ENCODE measurements at places on chromosomes 16 and 17.
A peak's percentile ranks its signal among the peaks of the same experiment; 100 is the strongest.

DNA sequence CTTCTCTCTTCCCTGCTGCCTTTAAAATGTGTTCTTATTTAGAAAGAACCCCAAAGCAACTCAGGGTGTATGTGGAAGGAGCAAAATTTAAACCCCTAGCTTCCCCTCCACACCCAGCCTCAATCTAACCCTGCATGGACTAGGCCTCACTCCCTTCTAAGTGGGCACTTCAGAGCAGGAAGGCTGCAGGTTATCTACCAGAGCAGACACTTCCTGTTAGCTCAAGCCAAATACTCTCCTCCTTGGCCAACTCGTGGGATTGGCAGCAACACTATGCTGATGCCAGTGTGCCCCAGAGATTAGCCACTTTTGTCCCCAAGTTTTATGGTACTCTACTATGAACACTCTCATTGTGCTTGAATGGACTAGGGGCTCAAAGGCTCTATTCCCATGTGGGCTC lies 35.6 kb downstream of the CCDC42 start:
- no peak for DNase-seq

GRCh38 chr17:18314059-18314730 lies 599 bp downstream of the TOP3A start:
- DNase-seq: no peak

- peak; percentile 60 for DNase-seq
Observed at GRCh38 chr16:68079626-68080344, 5.4 kb upstream of the NFATC3 start.

- DNase-seq: no peak
Observed at GRCh38 chr16:21075252-21075651, 75.4 kb downstream of the DNAH3 start.

GRCh38 chr16:84368308-84368996 lies at the start of gene ATP2C2:
Gene ATP2C2, plus strand, starts transcription at chr16:84368538. Its CDS starts 78 bp downstream, at chr16:84368616.
- DNase-seq: no peak

GRCh38 chr16:78091419-78091818 lies 8.0 kb upstream of the WWOX start:
- no peak for DNase-seq

GRCh38 chr16:64749346-64749745 lies 372.5 kb downstream of the CDH11 start:
- DNase-seq: no peak

DNA sequence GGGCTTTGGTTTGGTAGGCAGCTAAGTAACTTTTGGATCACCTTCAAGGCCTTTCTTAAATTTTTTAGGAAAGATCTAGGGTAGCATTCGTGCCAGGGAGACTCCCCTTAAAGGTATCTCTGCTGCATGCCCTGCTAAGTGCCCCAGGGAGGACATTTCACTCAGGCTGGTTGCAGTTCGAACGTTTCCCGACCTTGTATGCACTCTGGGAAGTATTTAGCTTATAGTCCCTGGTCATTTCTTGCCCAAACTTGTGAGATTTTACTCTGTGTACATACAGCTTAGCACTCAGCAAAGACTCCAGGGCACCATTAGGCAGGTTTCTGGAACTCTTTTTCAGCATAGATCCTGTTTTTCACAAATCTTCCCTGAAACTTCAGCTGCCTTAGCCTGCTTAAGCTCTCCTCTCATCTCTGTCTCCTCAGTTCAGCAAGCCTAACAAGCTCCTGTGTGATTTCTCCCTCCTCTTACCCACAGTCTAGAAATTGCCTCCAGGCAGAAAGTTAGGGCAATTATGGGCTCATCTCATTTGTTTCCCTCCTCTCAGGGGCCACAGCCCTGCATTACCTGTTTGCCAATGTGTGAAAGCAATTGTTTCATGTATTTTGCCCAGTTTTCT lies 84.6 kb downstream of the MRTFB start:
- no peak for DNase-seq

DNA sequence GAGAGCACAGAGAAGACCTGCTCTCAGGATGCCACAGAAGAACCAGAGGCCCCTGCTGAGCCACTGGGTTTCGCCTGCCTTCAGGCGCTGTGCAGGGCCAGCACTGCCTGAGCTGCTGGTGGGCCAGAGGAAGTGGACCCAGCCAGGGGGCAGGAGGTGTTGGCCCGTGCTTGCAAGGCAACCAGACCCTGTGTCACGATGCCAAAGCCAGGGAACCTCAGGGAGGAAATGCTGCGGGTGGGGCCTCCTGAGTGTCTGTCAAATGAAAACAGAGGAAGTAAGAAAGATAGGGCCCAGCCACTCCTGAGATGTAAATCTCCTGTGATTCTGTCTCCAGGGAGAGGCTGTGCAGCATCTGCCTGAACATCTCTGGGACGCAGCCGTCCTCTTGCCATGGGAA lies 58.1 kb upstream of the ADORA2B start:
- DNase-seq: no peak

DNA sequence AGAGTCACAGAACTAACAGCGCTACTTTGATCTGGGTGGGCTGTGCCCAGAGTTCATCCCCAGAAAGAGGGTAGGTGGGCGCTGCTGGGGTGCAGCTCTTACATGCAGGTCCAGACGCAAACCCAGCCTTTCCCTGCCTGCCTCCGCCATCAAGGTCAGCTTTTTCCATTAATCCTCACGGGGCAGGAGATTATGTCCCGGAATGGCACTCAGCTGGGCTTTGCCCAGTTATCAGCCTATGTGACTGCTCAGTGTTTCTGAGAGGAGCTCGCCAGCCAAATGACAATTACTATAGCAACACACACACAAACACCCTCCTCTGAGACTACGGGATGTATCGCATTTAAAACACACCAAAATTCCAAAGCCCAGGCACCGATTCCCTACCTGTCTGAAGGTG lies 20.1 kb downstream of the GLYR1 start:
- DNase-seq: no peak

GRCh38 chr16:68234188-68235107 lies 1.5 kb downstream of the ESRP2 start:
- DNase-seq: no peak

DNA sequence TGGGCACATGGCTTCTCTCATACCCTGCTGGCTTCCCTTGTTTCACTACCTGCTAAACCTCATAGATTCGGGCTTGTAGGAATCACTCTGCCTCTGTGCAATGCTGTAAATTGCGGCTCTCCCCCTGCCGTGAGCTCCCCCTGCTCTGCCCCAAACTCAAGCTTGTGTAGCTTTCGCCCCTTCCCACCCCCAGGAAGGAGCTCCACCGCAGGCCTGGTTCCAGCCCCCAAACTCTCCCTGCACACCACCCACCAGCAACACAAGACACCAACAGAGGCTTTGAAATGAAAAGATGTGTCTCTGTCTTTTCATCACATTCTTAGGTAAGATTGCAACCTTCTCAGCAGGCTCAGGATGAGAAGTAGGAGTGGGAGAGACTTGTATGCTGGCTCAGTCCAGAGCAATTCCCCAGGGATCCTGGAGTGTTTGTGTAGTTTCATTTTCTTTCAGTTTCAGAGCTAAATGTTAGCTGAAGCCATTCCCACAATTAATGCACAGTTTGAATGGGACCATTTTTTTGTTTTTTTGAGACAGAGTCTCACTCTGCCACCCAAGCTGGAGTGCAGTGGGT lies 14.2 kb downstream of the CX3CL1 start:
- DNase-seq: no peak

GRCh38 chr16:89861648-89862047 lies 11.7 kb upstream of the TCF25 start:
- DNase-seq: no peak

DNA sequence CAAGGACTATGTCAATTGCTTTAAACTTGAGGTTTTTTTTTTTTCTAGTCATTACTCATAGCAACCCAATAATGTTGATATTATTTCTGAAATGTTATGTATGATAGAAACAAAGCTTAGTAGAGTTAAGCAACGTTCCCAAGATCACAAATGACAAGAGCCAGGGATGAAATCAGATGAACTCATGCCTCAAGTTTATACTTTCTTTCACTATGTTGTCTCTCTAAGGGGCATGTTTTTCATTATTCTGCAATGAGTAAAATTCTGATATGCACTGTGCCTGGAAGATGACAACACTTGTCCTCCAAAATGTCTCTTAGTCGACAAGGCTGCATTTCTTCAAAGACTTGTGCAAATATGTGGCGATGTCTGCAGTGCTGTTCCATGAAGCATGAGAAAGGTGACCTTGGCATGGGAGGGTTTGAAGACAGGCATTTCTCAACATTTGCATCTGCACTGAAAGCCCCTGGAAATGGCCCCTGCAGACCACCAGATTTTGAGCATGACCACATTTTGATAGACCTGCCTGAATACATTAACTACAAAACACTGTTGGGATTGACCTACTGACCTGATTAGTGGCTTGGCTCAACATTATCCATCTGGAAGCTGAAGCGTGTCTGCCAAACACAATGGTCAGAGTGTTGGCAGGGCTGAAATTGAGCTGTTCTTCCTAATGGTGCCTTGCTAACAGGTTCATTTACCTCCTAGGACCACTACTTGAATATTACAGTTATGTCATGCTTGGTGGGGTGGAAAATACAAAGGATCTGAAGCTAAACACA lies 1027.5 kb downstream of the CDH11 start:
- no peak for DNase-seq

DNA sequence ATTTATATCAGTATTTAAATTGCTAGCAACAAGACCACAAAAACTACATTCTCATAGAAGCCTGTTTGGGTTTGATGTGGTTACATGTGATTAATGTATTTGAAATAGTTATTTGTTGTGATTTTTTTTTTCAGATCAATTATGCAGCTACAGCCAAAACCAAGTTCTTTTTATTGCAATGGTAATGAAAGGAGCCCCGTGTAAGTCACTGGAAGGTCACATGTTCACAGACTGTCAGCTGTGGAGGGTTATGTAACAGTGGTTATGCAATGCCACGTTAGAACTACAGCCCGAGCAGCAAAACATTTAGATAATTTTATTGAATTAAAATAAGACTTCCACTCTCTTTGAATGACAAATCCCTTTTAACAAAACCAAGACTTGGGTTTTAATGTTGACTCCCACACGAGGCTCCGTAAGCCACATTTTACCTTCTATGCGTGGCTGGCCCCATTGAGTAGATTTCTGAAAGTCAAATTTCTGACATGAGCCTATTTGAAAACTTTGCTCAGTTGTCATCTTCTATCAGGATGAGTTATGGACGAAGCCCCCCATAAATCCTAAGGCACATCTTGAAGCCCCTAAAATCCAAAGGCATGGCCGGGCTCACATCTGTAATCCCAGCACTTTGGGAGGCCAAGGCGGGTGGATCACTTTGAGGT lies 41.8 kb upstream of the SEC14L1 start:
- no peak for DNase-seq

- DNase-seq: no peak
Observed at GRCh38 chr16:11162586-11163268, 93.3 kb downstream of the SOCS1 start.

DNA sequence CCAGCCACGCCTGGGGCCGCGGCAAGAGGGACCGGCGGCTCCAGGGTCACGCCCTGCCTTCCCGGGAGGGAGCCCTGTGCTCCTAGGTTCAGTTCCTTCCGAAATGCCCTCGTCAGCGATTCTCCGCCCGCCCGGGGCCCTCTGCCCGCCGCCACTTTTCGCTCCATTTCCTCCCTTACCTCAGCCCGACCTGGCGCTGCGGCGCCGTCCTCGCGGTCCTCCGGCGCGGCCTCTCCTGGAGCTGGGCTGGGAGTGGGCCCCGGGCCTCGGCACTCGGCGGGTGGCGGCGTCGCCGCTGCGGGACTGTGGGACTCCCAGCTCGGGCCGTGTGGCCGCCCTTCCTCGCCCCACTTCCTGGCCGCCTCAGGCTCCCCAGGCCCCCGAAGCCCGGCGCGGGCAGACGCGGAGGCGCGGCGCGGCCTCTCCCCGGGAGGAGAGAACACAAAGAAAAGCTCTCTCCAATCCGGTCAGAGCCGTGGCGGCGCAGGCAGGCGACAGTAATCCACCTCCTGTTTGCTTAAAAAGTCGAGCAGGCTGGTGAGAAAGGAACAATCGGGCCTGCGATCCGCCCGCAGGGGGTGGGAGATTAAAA lies 1.6 kb downstream of the BAHCC1 start:
- no peak for DNase-seq

DNA sequence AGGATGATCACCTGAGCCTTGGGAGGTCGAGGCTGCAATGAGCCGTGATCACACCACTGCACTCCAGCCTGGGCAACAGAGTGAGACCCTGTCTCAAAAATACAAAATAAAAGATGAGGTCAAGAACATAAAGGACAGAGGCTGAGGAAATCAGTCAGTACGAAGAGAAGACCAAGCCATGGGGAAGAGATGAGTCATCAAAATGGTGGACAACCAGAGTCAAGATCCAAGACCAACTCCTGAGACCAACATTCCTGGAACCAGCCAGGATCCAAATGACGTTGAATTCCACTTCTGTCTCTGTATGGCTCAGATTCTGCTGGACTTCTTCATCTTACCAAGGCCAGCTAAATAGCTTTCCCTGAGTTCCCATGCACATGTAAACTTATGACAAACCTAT lies 44.8 kb upstream of the NOG start:
- DNase-seq: no peak

GRCh38 chr17:34366529-34367107 lies 3.6 kb upstream of the CCL1 start:
- no peak for DNase-seq

- no peak for DNase-seq
Observed at GRCh38 chr16:12406158-12406557, 397.5 kb downstream of the CPPED1 start.

- DNase-seq: no peak
Observed at GRCh38 chr17:77530591-77530990, 389.8 kb downstream of the SEC14L1 start.

DNA sequence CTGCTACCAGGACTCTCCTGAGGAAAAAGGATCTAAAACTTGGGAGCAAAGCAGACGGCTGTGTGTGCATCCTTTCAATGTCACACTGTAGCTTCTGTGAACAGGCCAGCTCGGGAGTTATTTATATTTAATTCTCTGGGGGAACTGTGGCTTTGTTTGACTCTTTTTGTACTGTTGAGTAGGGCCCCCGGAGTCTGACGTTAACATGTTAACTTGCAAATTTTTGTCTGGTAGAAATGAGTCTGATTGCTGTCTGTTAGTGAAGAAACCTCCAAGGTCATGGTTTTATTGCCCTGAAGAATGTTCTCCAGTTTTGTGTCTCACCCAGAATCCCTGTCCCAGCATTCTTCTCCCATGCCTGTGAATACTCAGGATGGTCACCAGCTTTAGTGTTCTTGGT lies 14.2 kb upstream of the KCNG4 start:
- no peak for DNase-seq

DNA sequence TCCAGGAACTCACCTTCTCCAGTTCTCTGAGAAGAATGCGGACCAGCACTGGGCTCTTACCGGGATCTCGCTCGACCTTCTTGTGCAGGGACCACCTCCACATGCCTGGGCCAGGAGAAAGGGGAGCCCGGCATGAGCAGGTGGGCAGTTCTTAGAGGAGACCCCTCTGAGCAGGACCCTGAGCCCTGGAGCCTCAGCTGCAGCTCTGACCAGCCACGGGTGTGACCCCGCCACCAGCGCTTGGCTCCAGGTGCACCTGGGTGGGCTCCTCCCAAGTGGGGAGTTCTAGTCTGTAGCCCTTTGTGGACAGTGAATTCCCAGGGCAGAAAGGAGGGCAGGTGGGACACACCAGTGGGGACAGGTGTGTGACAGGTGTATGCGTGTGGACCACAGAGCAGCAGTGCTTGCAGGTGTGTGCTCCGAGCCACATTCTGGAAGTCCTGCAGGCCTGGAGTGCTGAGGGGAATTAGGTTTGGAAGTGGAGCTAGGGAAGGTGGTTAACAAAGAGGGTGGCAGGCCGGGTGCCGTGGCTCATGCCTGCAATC lies 28.9 kb downstream of the PIK3R6 start:
- no peak for DNase-seq

- no peak for DNase-seq
Observed at GRCh38 chr17:50218071-50218759, 16.8 kb upstream of the COL1A1 start.

Measured in stimulated activated CD4-positive, alpha-beta T cell treated with anti-CD3 and anti-CD28 coated beads, Interleukin-1b, Interleukin-23, amount 100 ng/mL, for 4 hours (primary cell).